Activated effector memory CD4-positive, alpha-beta T cell treated with anti-CD3 and anti-CD28 coated beads, Interleukin-2, amount 50 U/mL, for 16 hours (primary cell): ENCODE measurements at places on chromosomes 16 and 17.

DNA sequence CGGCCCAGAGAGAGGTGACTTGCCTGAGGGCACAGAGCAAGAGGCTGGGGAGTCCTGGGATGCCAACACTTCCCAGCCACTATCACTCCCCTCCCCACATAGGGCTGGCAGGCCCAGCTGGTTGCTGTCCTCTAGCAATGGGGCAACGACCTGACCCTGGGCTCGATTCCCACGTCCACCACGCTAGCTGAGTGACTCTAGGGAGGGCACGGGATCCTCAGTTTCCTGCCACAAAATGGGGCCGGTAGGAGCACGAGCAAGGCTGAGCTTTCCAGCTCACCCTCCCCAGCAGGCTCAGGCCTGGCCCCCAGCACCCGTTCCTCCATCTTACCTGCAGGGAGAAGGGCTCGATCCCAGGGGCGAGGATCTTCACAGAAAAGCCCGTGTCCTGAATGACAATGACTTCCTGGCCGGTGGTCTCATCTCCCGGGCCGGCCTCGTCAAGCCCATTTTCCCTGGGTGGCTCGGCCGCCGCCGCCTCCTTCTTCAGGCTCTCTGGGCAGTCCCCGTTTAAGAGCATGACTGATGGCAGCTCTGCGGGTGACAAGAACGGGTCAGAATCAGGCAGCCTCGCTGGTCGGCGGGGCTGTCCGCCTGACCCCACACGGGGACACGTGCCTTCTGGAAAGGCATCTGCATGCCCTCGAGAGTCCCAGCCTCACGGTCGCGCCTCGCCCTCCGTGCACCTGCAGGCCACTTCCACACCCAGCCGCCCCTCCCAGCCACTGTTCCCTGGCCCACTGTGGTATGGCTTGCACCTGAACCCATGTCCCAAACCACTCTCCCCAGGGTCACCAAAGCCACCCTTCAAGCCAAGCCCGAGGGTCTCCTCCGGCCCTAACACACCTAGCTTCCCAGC, 7.3 kb downstream of the CLUH start:
- peak; percentile 61 for DNase-seq

DNA sequence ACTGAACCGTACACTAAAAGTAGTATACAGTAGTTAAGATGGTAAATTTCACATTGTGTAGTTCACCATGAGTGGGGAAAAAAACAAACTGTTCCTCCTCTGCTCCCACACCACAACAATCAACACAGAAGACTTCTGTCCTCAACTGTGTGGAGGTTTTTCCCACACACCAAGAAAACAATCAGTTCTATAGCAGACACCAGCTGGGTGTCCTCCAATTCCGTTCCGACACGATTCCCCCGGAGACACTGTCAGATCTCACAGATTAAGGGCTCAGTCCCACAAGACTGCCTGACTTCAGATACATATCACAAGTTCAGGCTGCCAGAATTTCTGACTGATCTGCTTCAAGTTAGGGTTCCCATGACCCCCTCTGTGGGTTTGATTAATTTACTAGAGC, 31.8 kb downstream of the BBS2 start:
- DNase-seq, result no peak

DNA sequence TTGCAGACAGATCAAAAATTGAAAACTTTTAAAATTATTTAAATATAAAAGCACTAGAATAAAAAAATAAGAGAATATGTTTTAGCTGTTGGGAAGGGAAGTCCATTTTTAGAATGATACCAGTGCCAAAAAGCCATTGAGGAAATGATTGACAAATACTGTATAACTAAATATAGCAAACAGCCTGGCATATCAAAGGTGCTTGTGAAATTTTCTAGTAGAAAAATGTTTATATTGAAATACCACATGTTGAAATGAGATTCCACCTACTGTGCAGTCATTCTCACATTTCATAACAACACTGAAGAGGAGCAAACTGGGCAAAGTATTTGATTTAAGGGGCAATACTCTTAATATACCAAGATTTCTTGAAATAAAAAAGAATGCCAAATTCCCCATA, 183.5 kb downstream of the PHKB start:
- no peak for DNase-seq

DNA sequence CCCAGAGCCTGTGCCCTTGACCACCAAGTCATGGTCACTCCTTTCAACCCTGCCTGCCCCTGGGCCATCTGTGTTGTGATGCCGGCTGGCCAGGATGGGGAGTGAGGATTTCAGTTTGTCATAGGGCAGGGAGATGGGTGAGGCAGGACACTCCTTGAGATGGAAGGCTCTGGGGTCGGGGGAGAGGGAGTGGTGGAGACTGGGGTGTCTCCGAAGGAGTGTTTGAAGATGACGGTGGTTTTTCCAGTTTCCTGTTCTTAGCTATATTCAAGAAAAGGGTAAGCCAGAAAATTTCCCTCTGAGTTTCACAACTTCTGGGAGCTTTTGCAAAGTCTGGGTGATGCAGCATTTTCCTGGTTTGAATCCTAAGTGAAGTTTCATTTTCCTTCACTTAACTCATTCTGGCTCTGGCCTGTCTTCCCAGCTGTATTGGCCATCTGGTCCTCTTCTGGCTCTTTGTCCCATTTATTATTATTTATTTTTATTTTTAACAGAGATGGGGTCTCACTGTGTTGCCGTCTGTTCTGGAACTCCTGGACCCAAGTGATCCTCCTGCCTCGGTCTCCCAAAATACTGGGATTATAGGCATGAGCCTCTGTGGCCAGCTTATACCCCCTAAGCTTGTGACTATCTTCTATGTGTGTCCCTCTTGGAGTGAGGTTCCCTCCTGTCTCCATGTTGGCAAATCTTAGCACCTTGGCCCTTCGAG, 27.7 kb downstream of the ABCC1 start:
- no peak for DNase-seq

- no peak for DNase-seq
These were observed 5.7 kb upstream of the ZNF469 start for GRCh38 chr16:88376835-88377726.

- DNase-seq, result no peak
These were observed 45.2 kb downstream of the AXIN2 start for GRCh38 chr17:65515959-65516948.

DNA sequence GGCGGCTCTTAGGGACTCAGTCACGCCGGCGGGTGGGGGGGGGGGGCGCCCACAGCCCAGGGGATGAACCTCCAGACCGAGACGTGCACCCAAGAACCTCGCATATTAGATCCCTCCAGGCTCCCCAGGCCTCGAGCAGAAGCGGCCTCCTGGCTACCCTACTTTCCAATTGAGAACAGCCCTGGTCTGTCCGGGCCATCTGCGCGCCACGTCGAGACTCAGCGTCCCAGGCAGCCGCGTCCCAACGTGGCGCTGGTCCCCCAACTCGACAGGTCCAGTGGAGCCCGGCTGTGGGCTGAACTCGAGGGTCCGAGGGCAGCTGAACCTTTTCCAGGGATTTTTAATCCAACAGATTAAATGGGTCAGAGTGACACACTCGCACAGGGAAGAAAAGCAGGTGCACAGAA, 2.3 kb upstream of the IRX3 start:
- no peak for DNase-seq

- no peak for DNase-seq
These were observed 33.8 kb downstream of the FOXK2 start for GRCh38 chr17:82553210-82553930.

- DNase-seq, result no peak
These were observed 35.5 kb upstream of the CMIP start for GRCh38 chr16:81409016-81409556.

GRCh38 chr17:41462705-41463104, 4.5 kb downstream of the KRT32 start:
- no peak for DNase-seq

- DNase-seq, result no peak
These were observed 450 bp upstream of the C1QBP start for GRCh38 chr17:5439446-5439764.

DNA sequence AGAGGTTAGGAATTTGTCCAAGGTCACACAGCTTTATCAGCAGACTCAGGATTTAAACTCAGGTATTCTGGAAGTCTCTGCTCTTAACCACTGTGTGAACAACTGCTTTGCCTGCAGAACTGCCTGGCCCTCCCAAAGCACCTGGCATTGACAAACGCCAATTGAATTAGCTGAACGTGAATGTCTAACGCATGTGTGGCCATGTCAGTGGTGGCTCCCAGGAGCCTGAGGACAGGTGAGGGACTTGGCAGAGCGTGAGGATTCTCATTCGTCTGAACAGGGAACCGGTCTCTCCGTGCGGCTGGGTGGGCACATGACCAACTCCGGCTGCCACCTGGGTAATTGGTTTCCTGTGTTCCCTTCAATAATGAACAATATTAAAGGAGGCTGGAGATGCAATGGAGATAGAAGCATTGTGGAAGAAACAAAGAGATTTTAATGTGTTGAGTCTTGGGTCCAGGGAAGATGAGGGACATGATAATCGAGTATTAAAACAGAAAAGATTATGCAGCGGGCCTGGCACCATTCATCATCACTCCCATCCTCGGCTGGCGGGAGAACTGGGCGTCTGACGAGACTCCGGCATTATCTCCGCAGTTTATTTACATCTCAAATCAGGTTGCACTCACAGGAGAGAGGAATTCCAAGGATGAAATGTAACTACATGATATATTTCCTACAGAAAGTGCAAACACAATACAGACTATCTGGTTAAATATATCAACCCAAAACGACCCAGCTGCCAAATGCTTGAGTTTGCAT, 113.5 kb downstream of the NPIPB5 start:
- DNase-seq, result no peak

GRCh38 chr17:7836596-7837407, 2.8 kb downstream of the KDM6B start:
- peak; percentile 88 for DNase-seq

DNA sequence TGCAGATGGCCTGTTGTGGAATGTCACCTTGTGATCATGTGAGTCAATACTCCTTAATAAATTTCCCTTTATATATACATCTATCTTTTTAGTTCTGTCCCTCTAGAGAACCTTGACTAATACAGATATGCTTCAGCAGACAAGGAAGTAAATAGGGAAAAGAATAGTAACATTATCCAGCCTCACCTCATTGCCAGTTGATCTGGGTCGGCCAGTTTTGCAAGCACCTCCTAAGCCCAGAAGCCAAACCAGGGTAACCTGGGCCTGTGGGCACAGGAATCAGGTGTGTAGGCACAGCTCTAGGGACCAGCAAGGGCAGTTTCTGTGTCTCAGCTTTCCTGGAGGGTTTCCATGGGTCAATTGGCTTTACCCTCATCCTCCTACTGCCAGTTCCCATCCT, 11.9 kb upstream of the CCL17 start:
- DNase-seq, result no peak

GRCh38 chr16:68197250-68197649, 38.7 kb downstream of the ESRP2 start:
- no peak for DNase-seq

GRCh38 chr16:3468501-3468900, 25.0 kb downstream of the NAA60 start:
- DNase-seq, result no peak
